IMR-90 (cell line): ENCODE measurements at places on chromosomes 12 and 14. TPM values are rescaled to one million over a fixed set of nuclear protein-coding genes. Genes with fewer than 3 reads are reported as not detected.

Gene SARNP
- total RNA-seq = 46.8 and 132 TPM in 2 replicates

Gene C12orf56
- not detected in 2 replicates for total RNA-seq

Gene SLC10A1
- total RNA-seq = not detected in 2 replicates

Gene STAT2
- 125 and 182 TPM in 2 replicates for total RNA-seq

Gene PLA2G1B
- not detected in 2 replicates for total RNA-seq

Gene GALNT6
- 21.4 and 23.7 TPM in 2 replicates for total RNA-seq

Gene RNF212B
- total RNA-seq = not detected in 2 replicates

Gene CCNT1
- total RNA-seq = 30.3 and 74.0 TPM in 2 replicates

Gene DERA
- total RNA-seq = 58.6 and 59.7 TPM in 2 replicates

Gene RARG
- total RNA-seq = 7.5 and 7.9 TPM in 2 replicates

Gene TRAFD1
- total RNA-seq = 69.7 and 70.4 TPM in 2 replicates

Gene RASSF8
- 50.5 and 50.8 TPM in 2 replicates for total RNA-seq

Gene AQP6
- not detected in 2 replicates for total RNA-seq

Gene PPFIA2
- 0.28 and 1.3 TPM in 2 replicates for total RNA-seq

Gene KRT75
- total RNA-seq = not detected in 2 replicates

Gene RASSF9
- 0.18 and 0.28 TPM in 2 replicates for total RNA-seq

Gene ZNF268
- 31.1 and 54.5 TPM in 2 replicates for total RNA-seq

Gene HNF1A
- under 0.01 TPM in 1 of 2 replicates, not detected in the other for total RNA-seq

Gene TAS2R19
- total RNA-seq = 5.0 and 8.1 TPM in 2 replicates

Gene BAZ1A
- 23.8 and 43.6 TPM in 2 replicates for total RNA-seq

Gene SLC7A7
- 1.4 and 2.0 TPM in 2 replicates for total RNA-seq

Gene DEPDC4
- 0.72 and 7.5 TPM in 2 replicates for total RNA-seq

Gene MUCL1
- total RNA-seq = not detected in 2 replicates

Gene CALCOCO1
- total RNA-seq = 100.0 and 169 TPM in 2 replicates

Gene ADAMTS20
- total RNA-seq = not detected in 2 replicates

Gene TAS2R20
- 3.4 and 3.9 TPM in 2 replicates for total RNA-seq

Gene SYCP3
- total RNA-seq = under 0.01 TPM in 1 of 2 replicates, not detected in the other

Gene SLC38A4
- 2.3 and 2.8 TPM in 2 replicates for total RNA-seq

Gene MORN3
- total RNA-seq = 0.18 and 0.28 TPM in 2 replicates

Gene LTB4R
- 0.18 and 0.28 TPM in 2 replicates for total RNA-seq

Gene SLC25A47
- not detected in 2 replicates for total RNA-seq

Gene LHX5
- total RNA-seq = not detected in 2 replicates

Gene KLRD1
- total RNA-seq = under 0.01 TPM in 2 replicates

Gene GALNT16
- total RNA-seq = 0.28 and 0.36 TPM in 2 replicates

Gene PROX2
- not detected in 2 replicates for total RNA-seq

Gene KRT78
- not detected in 2 replicates for total RNA-seq

Gene TSHR
- total RNA-seq = not detected in 2 replicates

Gene CCDC38
- total RNA-seq = not detected in 2 replicates

Gene RNASE12
- not detected in 2 replicates for total RNA-seq

Gene RTL1
- not detected in 2 replicates for total RNA-seq

Gene NPAS3
- not detected in 2 replicates for total RNA-seq

Gene ADAM20
- total RNA-seq = 0.18 and 0.28 TPM in 2 replicates

Gene GYS2
- not detected in 2 replicates for total RNA-seq

Gene CAPZA3
- not detected in 2 replicates for total RNA-seq

Gene TPPP2
- total RNA-seq = not detected in 2 replicates

Gene SMIM41
- not detected in 2 replicates for total RNA-seq

Gene CCDC177
- total RNA-seq = not detected in 2 replicates

Gene TPH2
- total RNA-seq = not detected in 2 replicates

Gene ASCL1
- total RNA-seq = not detected in 2 replicates

Gene DBX2
- total RNA-seq = not detected in 2 replicates

Gene PDE3A
- total RNA-seq = 0.18 and 0.28 TPM in 2 replicates

Gene USP30
- 8.9 and 10.4 TPM in 2 replicates for total RNA-seq

Gene COL2A1
- not detected in 2 replicates for total RNA-seq

Gene SOX5
- total RNA-seq = 11.9 and 13.1 TPM in 2 replicates

Gene AQP2
- not detected in 2 replicates for total RNA-seq

Gene MMP14
- 124 and 156 TPM in 2 replicates for total RNA-seq

Gene ARHGDIB
- 24.9 and 28.1 TPM in 2 replicates for total RNA-seq

Gene KRT83
- total RNA-seq = not detected in 2 replicates
